ENCODE measurements at places on chromosomes 1 and 21.

DNA sequence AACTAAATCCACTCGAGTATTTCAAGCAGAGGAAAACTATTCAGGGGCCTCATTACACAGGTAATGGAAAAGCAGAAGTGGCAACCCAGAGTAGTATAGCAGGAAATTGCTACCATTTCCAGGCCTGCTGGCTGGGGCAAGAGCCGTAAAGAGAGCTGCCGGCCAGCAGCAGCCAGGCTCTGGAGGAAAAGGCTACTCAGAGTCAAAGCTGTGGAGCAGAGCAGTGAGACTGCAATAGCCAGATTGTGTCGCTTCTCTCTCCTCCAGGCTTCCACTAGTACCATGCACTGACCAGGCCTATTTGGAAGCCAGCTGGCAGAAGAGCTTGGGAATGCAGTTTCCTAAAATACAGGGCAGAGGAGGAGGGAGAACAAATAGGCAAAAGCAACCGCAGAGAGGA, 155.5 kb downstream of the OMA1 start:
- peak; percentile 16 for ATAC-seq

GRCh38 chr1:67327864-67328466, 20.3 kb downstream of the IL12RB2 start:
- no peak for ATAC-seq

DNA sequence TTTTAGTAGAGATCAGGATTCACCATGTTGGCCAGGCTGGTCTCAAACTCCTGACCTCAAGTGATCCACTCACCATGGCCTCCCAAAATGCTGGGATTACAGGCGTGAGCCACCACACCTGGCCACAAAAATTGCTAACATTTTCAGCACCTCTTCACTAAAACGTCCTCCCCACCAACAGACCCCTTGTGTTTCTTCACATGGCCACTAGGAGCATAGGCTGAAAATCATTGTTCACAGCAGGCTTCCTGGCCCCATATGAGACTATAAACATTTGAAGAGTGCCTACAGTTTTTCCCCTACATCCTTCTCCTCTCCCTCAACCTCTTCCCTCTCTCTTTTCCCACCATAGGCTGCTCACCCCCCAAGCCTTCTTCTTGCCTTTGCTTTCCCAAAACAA, 28.0 kb upstream of the SFPQ start:
- no peak for ATAC-seq

- ATAC-seq: peak; percentile 88
These were observed 57.6 kb downstream of the LDLRAD2 start for GRCh38 chr1:21869620-21870121.

- peak; percentile 84 for ATAC-seq
These were observed 81.8 kb downstream of the CDC7 start for GRCh38 chr1:91582431-91582921.

GRCh38 chr1:109935451-109935900, 24.8 kb downstream of the CSF1 start:
- ATAC-seq: no peak

DNA sequence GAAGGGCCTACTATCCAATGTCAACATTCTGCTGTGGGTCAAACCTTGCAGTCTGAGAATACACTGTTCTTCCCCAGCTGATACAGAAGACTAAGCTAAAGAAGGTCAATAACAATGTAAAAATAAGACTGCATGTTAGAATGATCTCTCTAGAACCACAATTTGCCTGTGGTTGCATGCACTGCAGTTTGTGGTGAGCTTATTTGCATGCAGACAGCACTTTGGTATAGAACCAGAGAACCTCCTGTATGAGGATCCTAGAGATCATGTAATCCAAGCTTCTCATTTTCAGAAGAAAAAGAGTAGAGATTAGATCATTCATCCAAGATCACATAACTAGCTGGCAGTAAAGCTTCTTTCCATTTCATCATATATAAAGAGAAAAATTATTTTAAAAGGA, 15.8 kb downstream of the SYNJ1 start:
- ATAC-seq: no peak

DNA sequence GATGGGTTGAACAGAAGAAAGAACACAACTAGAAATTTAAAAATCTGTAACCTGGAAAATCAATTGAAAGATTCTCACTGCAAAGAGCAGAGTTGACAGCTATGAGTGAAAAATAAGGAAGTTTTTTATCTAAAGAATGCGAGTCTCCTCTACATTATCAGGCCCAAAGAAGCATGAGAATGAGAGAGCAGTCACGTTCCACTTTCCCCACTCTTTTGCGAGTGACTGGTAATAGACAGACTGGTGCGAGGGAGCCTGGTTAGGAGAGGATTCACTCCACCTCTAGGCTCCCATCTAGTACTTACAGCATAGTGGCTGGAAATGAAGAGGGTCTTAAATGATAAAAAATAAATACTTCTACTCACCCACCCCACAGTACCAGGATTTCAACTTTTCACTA, 52.0 kb downstream of the PRDX6 start:
- no peak for ATAC-seq

- no peak for ATAC-seq
These were observed 1.7 kb upstream of the CLDN14 start for GRCh38 chr21:36481639-36482038.

DNA sequence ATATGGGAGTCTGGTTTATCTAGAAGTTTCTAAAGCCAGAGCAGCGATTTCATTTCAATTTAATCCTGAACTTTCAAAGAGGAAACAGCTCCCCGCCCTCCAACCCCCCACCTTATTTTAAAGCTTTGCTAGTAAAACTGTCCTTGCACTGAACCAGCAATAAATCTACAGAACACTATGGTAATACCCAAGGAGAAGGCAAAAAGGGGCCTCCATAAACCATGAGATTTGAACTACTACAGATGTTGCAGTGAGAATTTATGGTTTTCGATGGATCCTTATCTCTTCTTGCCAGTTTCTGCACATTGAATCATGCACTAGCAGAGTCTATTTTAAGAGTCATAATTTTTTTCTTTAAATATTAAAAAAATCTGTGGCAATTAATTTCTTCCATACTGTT, 64.8 kb upstream of the BEND5 start:
- ATAC-seq: no peak

DNA sequence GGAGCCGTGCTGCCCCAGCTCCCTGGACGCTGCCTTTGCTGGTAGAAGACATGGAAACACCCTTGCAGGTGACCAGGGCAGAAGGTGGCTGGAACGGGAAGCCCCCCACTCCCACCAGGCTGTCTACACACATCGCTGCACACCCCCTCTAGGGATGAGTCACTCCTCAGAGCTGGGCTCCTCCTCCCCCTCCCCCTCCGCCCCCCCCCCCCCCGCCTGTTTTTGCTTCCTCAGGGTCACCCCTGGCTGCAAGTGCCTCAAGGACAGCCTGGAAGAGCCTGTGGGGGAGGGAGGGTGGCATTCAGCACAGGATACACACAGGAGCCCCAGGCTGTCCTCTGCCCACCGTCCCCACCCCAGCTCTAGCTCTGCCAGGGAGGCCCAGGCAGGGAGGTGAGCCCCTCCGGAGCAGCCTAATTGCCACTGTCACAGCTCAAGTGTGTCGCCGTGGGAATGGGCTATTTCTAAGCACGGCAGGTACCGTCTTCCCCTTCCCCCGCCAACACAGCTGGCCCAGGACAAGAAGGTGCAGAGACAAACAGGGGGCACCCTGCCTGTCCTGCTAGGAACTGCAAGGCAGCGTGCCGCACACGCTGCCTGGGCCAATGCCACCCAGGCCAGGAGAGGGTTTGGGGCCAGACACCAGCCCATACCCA, 2.5 kb downstream of the FNDC10 start:
- no peak for ATAC-seq

DNA sequence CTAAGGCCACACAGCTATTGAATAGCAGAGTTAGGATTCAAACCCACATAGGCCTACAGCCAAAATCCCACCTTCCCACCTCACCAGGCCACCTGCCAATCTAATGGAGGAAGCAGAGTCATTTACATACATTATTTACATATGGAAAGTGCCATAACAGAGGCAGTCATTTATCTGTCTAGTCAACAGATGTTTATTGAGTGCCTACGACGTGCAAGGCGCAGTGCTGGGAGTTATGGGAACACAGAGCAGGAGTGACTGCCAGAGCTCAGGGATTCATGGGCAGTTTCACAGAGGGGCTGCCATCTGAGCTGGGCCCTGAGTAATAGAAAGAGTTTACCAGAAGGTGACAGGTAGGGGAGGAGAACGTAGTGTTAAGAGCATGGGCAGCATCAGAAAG, 10.3 kb upstream of the PADI6 start:
- no peak for ATAC-seq

- no peak for ATAC-seq
These were observed 29.2 kb downstream of the MAN1C1 start for GRCh38 chr1:25645637-25646400.

- ATAC-seq: no peak
These were observed 148.7 kb downstream of the BARHL2 start for GRCh38 chr1:90568436-90568835.

DNA sequence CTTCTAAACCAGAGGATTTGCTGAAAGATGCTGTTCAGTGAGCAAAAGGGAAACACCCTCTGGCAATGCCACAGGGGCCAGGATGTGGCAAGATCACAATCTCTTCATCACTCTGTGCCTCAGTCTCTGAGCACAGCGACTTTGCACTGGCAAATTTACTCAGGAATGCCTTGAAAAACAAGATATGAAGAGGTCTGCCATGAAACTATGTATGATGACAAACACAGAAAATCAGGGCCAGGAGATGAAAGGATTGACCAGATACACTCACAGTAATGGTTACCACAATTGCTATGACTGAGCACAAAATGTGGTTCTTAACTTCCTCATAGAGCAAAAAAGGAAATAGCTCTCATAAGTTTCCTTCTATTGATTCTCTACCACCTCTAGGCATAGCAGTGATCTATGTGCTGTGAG, 5.8 kb downstream of the TTC13 start:
- no peak for ATAC-seq

GRCh38 chr21:22725436-22725835, 1727.2 kb downstream of the NCAM2 start:
- no peak for ATAC-seq

GRCh38 chr1:203456577-203456976, 19.0 kb upstream of the PRELP start:
- no peak for ATAC-seq

GRCh38 chr21:25637851-25638659, 1.0 kb upstream of the JAM2 start:
- ATAC-seq: no peak

GRCh38 chr1:110150330-110151174, at the start of gene SLC6A17:
Gene SLC6A17, plus strand, starts transcription at chr1:110150494. Its CDS starts 16,436 bp downstream, at chr1:110166930.
- ATAC-seq: peak; percentile 34

DNA sequence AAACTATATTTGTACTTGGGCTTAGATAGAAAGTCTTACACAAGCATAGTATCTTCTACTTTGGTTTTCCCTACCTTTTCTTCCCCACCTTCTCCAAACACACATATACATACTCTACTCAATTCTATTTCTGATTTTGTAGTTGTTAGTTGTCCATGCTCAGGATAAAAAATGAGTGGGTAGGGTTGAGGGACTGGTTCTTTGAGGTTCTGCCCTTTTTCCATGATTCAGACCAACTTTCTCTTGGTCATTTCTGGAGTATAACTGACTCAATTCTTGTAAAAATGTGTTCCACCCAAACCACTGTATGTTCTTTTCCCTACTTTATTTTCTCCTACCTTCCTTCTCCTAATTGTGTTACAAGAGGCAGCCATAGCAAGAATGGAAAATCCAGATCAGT, 3.3 kb downstream of the CFAP126 start:
- no peak for ATAC-seq

DNA sequence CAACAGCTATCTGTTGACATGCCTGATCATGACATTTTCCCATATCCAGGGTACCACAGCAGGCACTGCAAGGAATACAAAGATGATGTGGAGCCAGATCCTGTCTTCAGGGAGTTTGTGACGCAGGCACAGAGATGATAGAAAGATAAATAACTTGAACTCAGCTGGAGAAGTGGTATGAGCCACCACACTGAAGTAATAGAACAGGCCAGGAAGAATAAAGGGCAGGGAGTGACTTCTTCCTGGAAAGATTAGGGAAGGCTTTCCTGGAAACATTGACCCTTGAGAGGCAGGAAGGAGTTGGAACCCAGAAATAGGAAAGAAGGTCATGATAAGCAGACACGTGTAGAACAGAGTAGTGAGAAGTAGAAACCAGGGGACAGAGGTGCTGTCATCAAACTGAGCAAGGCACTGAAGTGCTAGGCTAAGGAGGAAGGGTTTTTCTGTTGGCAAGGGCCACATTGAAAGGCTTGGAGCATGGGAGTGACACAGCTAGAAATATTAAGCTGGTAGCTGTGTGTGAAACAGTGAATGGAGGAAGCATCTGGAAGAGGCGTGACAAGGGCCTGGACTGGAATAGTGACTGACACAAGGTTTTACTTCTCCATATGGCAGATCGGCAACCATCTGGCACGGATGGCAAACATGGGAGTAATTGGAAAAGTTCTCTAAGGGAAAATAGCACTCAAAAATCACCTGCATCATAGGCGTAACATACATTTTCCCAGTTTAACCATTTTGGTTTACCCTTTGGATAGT, 68.4 kb downstream of the AK5 start:
- ATAC-seq: no peak

DNA sequence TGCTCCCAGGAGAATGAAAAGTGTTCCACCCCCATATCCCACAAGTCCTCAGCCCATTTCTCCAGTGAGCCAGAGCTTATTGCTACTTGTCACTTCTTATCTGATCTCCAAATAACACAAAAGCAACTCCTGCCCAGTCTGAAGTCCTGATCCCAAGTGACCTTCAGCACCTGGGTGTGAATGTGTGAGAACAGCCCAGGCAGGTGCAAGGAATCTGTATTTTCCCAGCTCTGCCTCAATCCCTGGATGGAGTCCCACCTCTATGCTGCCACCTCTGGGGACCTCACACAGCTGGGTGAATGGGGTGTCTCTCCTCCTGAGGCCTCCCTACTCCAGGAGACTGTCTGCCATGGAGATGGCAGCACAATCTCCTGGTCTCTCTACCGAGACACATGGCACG, 402.4 kb upstream of the PROX1 start:
- no peak for ATAC-seq

DNA sequence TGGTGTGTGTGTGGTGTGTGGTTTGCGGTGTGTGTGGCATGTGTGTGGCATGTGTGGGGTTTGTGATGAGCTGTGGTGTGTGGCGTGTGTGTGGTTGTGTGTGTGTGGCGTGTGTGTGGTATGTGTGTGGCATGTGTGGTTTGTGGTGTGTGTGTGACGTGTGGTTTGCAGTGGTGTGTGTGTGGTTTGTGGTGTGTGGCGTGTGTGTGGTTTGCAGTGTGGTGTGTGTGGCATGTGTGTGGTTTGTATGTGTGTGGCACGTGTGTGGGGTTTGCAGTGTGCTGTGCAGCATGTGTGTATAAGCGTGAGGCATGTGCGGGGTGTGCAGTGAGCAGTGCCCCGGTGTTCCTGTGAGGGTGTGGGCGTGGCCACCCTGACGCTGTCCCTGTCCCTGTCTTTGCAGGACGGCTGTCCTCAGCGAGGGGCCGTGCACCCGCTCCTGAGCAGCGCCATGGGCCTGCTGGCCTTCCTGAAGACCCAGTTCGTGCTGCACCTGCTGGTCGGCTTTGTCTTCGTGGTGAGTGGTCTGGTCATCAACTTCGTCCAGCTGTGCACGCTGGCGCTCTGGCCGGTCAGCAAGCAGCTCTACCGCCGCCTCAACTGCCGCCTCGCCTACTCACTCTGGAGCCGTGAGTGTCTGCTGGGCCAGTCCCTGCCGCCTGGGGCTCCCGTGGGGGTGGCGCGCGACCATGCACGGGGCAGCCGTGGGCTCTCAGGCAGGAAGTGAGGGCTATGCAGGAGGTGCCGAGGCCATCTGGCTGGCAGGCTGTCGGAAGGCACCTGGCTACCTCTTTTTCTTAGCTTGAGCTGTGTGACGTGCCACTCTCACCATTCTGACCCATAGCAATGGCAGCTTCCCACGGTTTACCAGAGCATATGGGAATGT, 52.6 kb upstream of the TRAPPC10 start:
- no peak for ATAC-seq
